ENCODE measurements at places on chromosomes 1 and 21.

DNA sequence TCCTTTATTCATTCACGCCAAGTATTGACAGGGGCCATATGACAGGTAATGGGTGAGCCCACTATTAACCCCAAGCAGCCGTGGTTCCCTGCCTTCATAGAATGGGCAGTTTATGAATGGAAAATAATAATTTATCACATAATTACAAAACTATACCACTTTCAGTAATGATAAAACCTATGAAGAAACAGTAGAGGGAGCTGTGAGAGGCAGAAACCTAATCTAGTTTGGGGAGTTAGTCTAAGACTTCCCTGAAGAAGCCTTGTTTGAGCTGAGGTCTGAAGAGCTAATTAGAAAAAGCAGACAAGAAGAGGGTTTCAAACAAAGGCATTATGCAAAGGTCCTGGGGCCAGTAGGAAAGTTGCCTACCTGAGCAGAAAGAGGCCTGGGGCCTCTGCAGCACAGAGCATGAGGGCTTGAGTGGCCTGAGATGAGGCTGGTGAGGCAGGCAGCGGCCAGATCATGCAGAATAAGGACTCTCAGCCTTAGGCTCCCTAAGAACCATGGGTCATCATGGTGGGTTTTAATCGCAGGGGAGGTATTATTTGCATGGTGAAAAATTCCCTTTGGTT, 142.8 kb downstream of the ATG4C start:
- DNase-seq, result no peak

DNA sequence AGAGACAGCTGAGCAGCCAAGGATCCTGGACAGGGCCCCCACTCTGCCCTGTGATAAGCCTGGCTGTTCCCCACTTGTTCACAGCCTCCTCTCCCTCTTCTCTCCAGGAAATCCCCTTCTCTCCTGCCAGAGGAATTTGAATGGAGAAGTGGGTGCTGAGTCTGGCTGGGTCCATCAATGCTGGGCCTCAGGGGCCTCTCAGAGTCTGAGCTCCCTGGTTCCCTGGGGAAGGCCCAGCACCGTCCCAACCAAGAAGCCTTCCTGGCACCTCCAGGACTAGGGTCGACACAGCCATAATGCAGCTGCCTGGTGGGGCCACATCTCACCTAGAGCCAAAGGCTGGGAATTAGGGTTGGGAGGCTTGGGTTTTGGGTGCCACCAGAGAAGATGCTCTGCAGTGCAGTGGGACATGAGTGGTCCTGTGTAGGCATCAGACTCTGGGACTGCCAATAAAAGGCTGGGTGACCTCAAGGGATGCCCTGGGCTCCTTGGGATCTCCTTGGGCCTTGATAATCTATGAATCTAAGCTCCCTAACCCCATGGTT, 2.5 kb downstream of the MYBPH start:
- DNase-seq, result no peak

DNA sequence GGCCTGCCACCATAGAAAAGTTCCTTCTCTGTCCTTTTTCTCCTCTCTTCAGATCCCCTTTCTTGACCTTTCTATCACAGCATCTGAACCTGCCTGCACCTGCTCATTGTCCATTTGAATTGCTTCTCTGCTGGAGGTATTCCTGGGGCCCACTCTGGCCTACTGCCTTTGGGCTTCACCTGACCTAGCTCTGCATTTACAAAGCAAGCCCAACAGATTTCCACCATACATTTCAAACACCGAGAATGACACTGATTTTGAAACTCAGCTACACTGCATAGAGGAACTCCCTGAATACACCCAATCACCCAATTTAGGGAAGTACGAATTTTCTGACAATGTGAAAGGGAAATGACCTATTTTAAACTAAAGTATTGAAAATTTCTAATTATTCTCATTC, 284.5 kb upstream of the USP25 start:
- no peak for DNase-seq

GRCh38 chr21:32717851-32718316, 9.9 kb downstream of the SYNJ1 start:
- DNase-seq, result no peak

DNA sequence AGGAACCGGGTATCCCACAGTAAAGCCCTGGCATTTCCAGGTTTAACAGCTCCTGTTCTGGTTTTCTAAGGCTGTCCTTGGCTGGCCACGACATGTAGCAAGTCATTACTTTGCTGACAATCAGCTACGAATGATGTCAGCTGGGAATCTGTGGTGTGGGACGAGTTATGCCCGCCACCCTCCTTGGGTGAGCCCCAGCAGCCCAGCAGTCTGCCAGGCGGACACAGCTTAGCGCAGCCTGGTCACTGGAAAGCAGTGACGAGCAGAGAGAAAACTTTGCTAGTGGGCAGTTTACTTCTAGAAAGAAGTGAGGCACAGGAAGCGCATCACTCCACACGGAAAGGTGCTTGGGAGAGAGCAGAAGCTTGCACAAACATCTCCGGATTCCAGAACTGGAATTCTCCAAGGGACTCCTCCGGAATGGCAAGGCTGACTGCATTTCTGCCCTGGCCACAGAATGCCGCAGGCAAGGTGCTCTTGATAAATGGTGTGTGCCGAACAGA, 15.5 kb upstream of the ZNF436 start:
- DNase-seq, result no peak

GRCh38 chr1:111719674-111720132, 19.5 kb downstream of the INKA2 start:
- DNase-seq, result no peak

DNA sequence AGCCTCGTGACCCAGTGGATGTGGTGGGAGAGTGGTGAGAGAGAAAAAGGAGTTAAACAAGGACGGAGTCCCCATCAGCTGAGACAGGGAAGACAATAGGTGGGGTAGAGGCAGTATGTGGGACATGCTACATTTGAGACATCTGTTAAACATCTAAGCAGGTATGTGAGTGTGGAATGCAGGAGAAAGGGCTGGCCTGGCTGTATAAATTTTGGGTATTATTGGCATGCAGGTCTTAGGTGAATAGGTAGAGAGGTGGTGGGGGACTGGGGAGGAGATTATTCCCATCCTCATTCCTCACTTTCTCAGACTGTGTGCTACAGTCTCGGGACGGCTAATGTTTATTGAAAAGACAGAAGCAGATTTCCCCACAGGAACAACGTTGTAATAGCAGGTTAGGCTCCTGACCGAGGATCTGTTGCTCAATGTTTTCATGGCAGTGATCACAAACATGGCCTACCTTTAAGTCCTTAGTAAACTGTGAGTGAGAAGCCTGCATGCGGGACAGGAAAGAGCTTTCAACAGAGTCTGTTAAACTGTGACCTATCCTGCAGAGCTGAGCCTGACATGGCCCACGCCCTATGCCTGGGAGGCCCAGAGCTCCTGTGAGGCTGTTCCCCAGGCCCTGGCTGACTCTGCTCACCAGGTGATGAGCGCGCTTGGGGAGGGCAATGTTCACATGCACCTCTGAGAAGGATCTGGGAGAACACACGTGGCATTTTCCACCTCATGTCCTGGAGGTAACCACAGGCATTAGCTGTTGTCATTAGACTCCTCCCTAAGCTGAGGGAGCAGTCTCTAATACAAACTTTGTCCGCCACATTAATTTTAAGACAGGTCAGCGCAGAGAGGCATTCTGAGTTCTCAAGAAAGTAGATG, 16.5 kb downstream of the VSIG8 start:
- DNase-seq, result no peak

- no peak for DNase-seq
These were observed 143.2 kb downstream of the HHIPL2 start for GRCh38 chr1:222404710-222405109.

- no peak for DNase-seq
These were observed 130.9 kb upstream of the ZBTB40 start for GRCh38 chr1:22320587-22321344.

DNA sequence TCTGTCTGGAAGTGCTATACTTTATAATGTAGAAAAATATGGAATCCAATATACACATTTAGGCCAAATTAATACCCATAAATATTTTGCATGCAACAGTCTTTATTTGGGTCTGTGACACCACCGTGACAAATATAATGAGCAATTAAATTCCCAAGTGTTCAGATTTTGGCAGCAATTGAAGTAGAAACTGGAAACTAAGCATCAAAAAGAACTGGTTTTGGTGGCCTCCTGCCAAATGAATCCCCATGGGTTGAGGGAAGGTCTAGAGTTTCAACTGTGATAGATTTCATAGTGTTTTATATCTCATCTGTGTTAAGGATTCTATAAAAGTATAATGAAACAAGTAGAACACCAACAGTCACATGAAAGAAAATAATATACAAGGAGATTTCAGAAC, 88.4 kb downstream of the DPYD start:
- DNase-seq, result no peak

- no peak for DNase-seq
These were observed 34.5 kb upstream of the DIPK1A start for GRCh38 chr1:92995441-92996430.

GRCh38 chr1:161082483-161082882, 6.9 kb downstream of the NECTIN4 start:
- DNase-seq, result no peak

DNA sequence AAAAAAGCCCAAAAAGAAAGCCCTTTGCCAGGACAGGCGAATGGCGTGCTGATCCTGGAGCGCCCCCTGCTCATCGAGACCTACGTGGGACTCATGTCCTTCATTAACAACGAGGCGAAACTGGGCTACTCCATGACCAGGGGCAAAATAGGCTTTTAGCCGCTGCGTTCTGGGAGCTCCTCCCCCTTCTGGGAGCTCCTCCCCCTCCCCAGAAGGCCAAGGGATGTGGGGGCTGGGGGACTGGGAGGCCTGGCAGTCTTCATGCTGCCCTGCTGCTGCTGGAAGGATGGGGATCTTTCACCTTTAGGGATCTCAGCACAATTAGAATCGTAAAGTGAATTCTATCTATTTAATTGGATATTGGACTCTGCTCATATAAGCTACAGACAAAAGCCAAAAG, 3.6 kb downstream of the TPRG1L start:
- no peak for DNase-seq

GRCh38 chr1:42966688-42967612, 8.3 kb upstream of the SLC2A1 start:
- peak; percentile 71 for DNase-seq

DNA sequence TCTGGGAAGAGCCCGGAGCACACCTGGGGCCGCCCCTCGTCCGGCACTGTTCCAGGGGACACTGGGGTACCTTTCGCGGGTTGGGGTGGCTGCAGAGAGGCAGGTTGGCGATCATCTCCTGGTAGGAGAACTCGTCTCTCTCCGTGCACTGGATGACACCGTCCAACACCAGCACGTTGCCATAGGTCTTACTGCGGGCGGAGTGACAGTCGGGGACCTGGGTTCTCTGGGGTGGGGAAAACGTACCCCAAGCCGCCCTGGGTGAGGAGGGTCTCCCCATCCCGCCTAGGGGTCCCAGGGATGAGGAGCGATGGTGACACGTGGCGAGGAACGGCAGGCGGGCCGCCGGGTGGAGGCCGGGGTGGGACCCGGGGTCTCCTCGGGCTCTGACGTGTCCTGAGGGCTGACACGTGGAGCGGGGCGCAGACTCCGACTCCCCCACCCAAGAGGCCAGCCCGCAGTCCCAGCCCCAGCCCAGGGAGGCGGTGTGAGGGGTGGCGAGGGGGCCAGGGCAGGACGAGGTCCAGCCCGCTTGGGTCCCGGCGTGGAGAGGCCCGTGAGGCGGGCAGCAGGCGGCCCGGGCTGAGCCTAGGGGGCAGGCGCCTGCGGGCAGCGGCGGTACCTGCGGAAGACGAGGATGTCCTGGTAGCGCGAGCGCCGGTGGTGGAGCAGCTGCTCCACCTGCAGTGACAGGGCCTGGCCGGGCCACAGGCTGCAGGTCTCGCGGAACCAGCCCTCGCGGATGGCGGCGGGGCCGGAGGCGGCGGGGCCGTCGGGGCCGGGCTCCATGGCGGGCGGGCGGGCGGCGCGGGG, 457 bp downstream of the SRM start:
- peak; percentile 29 for DNase-seq

- no peak for DNase-seq
These were observed 4.8 kb downstream of the BARHL2 start for GRCh38 chr1:90712153-90712856.

DNA sequence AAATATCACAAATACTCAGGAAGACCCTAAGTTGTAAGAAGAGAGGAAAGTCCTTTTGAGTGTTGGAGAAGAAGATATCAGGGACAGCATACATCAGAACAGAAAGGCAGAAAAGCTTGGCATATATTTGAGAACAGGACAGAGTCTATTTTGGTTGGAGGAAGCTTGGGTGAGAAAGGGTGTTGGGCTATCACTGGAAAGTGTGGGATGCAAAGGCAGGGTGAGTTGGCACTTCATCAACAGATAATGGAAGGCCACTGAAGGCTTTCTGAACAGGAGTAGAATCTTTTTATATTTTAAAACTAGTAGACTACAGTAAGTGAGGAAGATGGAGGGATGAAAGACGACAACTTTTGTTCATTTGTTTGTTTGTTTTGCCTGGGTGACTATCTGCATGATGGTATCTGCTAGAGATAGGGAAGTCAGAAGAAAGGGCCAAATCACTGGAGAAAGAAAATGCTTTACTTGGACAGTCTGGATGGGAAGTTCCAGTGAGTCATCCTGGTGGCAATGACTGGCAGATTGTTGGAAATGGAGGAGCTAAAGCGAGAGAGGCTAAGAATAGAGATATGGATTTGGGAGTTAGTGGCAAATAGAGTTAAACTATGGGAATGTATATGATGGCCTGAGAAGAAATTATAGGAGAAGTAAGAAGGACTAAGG, 33.7 kb upstream of the KCNA2 start:
- DNase-seq, result no peak

- no peak for DNase-seq
These were observed 19.0 kb upstream of the RBM15 start for GRCh38 chr1:110320168-110320518.

- DNase-seq, result no peak
These were observed 824.3 kb upstream of the PRMT6 start for GRCh38 chr1:106232128-106232527.

GRCh38 chr21:16072737-16073136, 343.0 kb downstream of the USP25 start:
- no peak for DNase-seq

DNA sequence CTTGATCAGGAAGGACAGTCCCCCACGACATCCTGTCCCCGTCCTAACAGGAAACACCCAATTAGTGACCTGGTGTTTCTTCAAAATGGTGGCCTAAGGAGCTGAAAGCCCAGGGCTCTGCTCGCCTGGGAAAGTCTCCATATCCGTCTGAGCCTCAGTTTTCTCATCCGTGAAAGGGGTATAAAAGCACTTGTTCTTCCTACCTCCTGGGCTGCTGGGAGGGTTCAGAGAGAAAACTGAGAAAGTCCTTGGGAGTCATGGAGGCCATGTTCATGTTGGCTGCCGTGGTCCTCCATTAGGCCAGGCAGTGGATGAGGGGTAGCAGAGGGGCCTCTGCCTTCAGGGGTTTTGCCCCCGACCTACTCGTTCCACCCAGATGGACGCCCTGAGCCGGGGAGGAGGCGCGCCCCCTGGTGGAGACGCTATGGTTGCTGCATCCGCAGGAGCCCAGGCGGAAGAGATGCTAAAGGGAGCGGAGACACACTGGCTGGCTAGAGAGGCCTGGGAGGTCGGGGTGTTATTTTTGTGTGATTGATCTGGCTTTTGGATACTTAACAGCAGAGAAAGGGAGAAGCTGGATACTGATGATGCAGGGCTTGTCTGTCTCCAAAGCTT, 113.5 kb downstream of the PRDM2 start:
- DNase-seq, result peak; percentile 34

GRCh38 chr1:204292740-204293139, 67.0 kb downstream of the PLEKHA6 start:
- DNase-seq, result no peak

GRCh38 chr1:61887931-61888564, 145.8 kb downstream of the PATJ start:
- DNase-seq, result no peak

GRCh38 chr21:45570826-45571601, 28.8 kb upstream of the SLC19A1 start:
- no peak for DNase-seq
